ENCODE measurements at places on chromosomes 16 and 17.
A peak's percentile ranks its signal among the peaks of the same experiment; 100 is the strongest.

- DNase-seq: no peak
These were observed 269.5 kb downstream of the STX8 start for GRCh38 chr17:9306086-9306485.

DNA sequence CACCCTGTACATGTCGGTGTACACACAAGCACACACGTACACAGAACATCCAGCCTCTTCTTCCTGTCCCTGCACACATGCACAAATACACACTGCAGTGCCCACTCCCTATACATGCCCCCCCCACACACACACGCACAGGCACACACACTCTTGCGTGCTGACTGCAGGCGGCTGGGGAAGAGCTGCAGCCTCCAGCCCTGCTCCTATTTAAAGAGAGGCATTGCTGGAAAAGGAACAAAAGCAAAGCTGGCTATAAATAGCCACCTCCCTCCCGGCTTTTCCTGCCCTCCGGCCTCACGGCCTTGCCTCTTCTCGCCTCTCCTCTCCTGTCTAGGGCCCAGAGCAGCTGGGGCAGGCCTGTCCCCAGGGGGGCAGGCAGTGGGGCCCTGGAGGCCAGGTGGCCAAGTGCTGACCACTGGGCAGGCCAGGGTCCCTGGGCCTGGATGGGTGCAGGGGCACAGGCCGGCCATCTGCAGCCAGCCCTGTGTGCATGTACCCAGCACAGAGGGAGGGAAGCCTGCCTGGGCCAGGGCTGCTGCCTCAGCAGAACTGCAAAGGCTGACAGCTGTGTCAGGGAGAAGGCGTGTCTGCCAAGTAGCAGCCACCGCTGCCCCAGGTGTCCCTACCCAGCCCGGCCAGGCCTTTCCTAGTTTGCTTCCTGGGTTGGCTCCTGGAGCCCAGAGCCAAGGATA is 25.4 kb downstream of the RTN4RL1 start:
- no peak for DNase-seq

- no peak for DNase-seq
These were observed 1.1 kb upstream of the ACE start for GRCh38 chr17:63475491-63476412.

- DNase-seq: peak; percentile 91
These were observed 964 bp upstream of the FAAP100 start for GRCh38 chr17:81553018-81553615.

- DNase-seq: no peak
These were observed 67.3 kb downstream of the MYH10 start for GRCh38 chr17:8563024-8563776.

DNA sequence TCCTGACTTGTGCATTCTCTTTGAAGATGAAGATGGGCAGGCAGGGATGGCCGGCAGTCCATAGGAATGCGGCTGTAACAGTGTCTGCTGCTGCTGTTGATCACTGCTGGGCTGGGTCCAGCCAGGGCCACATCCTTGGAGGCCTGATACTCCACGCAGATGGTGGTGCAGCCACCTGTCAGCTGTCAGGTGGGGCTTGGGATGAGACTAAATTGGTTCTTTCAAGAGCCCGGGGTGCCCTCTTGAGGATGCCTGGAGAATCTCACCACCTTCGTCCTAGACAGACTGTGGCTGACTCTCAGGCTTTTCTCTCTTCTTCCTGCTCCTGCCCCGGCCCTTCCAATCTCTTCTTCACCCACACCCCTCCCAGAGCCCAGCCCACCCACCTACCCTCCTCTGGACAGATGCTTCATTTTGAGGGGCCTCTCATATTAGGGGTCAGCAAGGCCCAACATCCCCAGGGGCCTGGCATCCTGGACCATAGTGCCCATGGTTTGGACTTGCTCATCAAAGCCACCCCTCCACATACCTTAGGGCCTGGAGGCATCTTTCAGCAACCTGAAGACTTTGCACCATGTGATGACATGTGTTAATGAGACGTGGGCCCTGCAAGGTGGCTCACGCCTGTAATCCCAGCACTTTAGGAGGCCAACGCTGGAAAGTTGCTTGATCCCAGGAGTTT is 19.1 kb downstream of the OSBPL7 start:
- peak; percentile 82 for DNase-seq

DNA sequence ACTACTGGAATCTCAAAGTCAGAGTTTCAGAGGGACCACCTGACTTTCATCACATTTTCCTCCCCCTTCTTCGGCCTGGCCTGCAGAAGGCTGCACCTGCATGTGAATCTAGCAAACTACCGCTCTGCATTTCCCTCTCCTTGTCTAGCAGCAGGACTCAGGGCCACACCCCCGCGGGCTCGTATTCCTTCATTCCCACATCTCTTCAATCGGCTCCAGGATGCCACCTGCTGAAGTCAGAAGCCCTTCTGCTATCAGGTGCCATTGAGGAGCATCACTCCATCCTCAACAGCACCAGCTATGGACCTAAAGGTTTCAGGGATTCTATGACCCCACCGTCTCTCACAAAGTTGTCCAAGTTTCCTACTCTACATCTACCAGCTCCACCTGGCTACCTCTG is 169.5 kb downstream of the VPS53 start:
- no peak for DNase-seq

DNA sequence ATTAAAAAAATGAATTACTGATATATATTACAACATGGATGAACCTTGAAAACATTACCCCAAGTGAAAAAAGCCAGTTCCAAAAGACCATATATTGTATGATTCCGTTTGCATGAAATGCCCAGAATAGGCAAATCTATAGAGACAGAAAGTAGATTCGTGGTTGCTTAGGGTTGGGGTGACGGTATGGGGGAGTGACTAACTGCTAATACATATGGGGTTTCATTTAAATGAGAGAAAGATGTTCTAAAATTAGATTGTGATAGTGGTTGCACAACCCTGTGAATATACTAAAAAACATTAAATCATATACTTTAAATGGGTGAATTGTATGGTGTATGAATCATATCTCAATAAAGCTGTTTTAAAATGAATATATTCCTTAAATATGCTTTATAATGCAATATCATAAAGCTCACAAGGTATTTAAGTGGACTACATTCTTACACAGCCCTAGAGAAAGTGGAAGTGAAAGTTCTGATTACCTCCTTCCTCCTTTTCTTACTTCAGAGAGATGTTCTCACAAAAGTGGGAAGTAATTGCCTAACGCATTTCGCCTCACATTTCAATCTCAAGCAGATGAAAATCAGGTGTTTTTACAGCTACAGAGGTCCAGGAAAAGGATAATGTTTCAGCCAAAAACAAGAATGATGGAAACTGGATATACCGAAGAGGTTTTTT is 142.7 kb upstream of the GNAO1 start:
- no peak for DNase-seq

- DNase-seq: no peak
These were observed 34.4 kb downstream of the CMIP start for GRCh38 chr16:81478876-81479511.

- DNase-seq: no peak
These were observed 1.5 kb upstream of the SPEM1 start for GRCh38 chr17:7418472-7419152.

- no peak for DNase-seq
These were observed 1.2 kb upstream of the DPEP2 start for GRCh38 chr16:68000450-68000849.

- peak; percentile 81 for DNase-seq
These were observed 20.1 kb upstream of the TAOK1 start for GRCh38 chr17:29369831-29370735.

DNA sequence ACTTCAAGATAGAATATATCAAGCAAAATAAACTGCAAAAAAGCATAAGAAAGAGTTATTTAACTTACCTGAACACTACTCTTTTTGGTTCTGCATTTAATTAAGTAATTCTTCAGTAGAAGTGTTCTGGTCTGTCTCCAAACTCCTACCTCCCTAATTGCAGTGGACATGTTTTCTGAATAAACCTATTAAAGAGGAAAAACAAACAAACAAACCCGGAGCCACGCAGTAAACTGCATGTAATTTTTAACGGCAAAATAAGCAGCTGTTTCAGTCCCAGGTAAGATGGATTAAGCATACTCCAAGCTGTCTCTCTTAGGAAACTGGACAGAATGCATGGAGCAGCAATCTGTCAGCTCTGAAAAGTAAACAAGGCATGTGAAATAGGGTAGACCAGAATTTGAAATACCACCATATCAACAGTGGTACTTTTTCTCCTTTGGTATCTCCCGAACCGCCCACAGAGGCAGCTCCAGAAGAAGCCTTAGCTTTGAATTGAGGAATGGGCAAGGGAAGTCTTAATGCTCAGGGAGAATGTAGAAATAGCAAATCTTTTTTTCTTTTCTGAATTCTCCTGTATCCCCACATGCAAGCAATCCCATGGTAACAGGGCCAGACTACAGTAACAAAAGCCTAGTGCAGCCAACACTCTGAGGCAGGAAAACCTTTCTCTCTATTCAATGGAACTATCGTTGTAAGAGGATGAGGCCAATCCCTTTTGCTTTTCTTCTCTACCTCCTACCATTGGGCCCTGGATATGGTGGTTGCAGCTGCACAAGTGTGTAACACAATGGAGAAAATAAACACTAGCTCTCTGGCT is 12.5 kb downstream of the ABCA5 start:
- no peak for DNase-seq

DNA sequence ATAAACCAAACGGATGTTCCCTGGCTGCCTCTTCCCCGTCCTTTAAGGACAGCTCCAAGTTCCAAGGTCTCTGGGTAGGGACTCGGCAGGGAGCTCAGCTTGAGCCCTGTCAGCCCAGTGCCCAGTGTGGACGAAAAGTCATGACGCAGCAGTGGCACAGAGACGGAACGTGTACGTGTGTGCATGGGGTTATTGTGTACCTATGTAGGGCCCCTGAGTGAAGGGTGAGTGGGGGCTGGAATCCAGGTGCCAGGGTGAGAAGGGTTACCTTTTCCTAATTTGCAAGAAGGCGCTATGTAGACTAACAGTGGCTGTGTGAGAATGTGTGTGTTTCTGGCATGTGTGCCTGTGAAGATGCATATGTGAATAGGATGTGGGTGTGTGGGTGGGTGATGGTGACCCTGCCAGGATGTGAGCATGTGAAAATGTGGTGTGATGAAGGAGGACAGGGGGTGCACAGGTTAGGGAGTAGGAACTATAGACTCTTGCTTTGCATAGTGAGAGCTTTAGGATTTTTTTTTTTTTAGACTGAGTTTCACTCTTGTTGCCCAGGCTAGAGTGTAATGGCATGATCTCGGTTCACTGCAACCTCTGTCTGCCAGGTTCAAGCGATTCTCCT is 6.0 kb downstream of the SCN4A start:
- no peak for DNase-seq

DNA sequence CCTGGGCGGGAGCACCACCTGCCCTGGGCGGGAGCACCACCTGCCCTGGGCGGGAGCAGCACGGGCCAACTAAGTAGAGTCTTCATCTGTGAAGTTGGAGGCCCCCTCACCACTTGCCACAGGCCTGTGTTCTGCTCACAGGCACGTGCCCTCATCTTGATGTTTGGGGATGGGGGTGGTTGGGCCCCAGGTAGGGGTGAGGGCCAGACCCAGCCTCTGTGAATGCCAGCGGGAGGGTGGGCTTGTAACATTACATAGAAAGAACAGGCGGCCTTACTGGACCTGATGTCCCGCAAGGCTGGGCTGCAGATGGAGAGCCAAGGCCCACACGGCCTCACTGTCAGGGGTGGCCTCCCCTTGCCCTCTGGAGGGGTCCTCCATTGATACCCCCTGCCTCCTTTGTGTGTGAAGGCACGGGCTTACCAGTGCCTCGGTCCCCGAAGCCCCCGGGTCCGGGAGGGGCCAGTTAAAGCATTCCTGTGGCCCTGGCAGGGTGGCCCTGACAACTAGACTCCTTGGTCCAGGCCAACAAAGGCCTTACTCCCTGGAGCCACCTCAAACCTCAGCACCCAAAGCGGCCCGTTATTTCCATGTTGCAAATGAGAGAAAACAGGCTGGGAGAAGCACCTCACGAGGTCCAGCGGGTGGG is 1.1 kb upstream of the SLC16A3 start:
- DNase-seq: no peak

DNA sequence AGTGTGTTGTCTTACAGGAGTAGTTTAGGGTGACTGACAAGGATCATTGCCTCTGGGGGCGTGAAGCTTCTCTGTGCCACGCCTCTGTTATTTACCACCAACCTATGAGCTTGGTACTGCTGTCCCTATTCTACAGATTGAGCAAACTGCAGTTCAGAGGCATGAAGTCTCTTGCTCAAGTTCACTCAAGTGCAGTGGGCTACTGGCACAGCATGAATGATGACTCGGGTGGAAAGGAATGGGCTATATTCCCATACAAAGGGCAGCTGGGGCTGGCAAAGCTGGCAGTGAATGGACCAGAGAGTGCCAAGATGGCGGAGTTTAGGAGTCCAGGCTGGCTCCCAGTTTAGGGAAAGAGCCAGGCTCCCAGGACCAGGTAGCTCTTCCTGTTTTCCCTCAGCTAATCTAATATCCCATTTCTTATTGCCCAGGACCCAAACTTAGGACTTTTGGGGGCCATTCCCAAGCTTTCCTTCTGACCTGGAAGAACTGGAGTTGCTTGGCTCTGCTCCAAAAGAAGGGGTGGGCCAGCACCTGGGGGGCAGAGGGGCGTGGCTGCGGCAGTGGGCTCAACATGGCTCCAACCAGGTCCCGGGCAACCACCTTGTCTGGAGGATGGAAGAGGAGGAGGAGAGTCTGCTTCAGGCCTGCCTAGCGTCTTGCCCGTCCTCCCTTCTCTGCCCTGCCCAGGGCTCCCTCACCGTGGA is 12.9 kb downstream of the PLK1 start:
- no peak for DNase-seq

DNA sequence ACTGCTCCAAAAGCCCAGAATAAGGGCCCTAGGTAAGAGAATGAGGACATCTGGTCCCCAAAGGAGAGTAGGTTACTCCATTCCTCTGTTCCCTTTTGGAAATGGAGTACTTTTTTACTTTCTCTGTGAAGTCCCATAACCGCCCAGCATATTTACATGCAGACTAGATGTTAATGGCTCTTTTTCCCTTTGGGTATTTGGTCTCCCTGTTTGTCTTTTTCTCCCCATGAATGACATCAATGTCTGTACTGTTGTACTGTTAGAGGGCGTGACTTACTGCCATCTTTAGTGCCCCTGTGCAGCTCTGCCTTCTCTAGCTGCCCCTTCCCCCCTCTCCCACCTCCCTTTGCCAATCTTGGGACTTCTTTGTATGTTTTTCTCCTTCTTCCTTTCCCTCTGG is 19.0 kb downstream of the GPR179 start:
- peak; percentile 22 for DNase-seq

- no peak for DNase-seq
These were observed 45.0 kb downstream of the KANSL1 start for GRCh38 chr17:46148247-46148646.

Measured in activated effector memory CD4-positive, alpha-beta T cell treated with anti-CD3 and anti-CD28 coated beads, Interleukin-2, amount 50 U/mL, for 16 hours (primary cell).